Activated naive CD4-positive, alpha-beta T cell treated with anti-CD3 and anti-CD28 coated beads for 36 hours (primary cell): ENCODE measurements at places on chromosomes 3 and 15. TPM values are rescaled to one million over a fixed set of nuclear protein-coding genes. Genes with fewer than 3 reads are reported as not detected.

- no peak for DNase-seq
Measured at GRCh38 chr3:107899990-107900651, 190.7 kb downstream of the CD47 start.

DNA sequence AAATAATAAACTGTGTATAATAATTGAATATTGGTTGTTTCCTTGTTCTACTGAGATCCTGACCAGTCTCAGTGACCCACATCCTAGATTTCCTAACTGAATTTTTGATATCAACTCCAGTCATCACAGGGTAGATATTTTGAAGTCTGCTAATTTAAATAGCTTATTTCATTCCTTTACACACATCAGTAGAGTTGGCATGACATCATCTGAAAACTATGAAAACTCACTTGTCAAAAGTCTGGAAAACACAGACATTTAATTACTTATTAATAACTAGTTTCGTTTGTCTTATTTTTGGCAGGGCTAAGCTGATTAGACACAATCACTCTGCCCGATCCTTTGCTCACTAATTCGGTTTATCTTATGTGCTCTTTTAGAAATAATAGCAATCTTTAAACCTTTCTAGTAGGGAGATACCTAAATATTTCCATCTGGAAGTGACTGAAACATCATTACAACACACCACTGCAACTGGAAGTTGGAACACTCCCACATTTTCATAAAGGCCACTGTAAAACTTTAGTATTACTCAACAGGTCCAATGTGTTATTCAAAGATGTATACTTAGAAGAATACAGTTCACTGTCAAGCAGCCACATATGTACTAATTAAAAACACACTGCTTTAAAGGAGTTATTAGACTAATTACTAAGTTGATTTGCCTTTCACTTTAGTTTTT lies 198.4 kb upstream of the ZNF717 start:
- DNase-seq: no peak

DNA sequence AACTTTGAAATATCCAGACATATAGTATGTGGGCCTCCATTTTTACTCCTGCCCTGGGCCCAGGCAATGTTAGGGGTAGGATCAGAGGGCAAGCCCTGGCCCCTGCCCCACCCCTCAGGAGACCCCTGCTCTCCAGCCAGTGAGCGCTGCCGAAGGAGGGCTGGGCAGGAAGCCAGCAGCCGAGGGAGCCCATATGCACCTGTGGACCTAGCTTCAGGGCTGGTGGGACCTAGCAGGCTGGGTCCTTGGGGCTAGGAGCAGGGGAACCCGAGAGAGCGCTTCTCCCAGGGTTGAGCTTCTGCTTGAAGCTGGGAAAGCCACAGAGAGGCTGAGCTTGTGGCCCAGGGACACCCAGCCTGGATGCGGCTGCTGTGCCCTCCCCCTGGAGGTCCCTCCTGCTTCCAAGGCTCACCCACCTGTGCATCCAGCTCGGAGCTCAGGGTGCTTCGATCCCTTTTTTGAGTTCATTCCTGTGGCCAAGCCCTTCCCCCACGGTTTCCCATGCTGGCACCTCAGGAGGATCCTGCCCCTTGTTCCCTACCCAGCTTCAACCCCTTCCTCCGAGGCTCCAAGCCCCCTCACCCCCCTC lies 21.0 kb upstream of the CYP11A1 start:
- no peak for DNase-seq

GRCh38 chr3:129701161-129701560 lies 94.7 kb upstream of the PLXND1 start:
- no peak for DNase-seq

- DNase-seq: no peak
Measured at GRCh38 chr15:53710906-53711305, 48.6 kb downstream of the WDR72 start.

DNA sequence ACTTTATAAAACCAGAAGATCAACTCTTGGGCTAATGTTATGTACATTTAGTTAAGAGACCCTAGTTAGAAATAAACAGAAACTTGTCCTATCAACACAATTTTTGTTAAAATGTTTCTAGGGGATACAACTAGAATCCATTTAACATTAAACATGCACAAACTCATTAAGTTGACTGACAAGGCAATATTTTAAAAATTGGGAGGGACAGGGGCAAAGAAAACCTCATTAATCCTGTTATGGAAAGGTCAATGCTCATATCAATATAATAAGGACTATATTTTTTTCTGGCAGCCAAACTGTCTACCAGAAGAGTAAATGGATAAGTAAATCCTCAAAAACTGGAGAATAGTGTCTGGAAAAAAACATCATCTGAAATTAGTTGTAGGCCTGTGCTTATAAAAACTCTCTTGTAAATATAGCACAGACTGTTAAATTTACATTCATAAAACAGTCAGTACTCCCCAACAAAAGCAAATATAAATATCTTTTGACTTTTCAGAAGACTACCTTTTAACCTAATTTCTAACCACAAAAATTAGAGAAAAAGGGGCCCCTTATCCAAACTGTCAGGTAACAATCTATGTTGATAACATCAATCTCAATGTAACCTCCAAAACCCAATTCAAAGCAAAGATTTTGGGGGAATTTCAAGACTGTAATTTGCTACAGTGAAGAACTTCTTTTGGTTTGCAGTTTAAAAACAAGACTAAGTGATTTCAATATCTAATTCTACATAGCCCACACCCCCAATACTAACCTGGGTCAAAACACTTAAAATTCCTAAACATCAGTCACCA lies 4.2 kb downstream of the TRA2B start:
- no peak for DNase-seq

The OCA2 gene
- not detected for total RNA-seq

- DNase-seq: no peak
Measured at GRCh38 chr15:64763874-64764273, 11.5 kb downstream of the RBPMS2 start.

- DNase-seq: no peak
Measured at GRCh38 chr3:3578718-3579117, 220.5 kb upstream of the LRRN1 start.

- peak; percentile 78 for DNase-seq
Measured at GRCh38 chr3:150760431-150761200, 2.4 kb downstream of the SIAH2 start.

DNA sequence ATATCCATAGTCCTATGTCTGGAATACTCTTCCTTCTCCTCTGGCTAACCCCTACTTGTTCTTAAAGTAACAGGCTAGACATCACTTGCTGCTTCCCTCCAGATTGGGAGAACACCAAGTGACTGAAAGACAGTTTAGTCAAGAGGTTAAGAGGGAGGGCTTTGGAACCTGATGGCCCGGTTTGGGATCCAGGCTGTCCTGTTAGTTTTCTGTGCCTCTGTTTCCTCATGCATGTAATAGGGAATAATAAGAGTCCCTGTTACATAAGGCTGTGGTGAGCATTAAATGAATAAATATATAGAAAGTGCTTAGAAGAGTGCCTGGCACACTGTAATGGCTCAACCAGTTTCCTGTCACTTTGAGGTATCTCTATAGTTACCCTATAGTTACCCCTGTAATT lies 66.3 kb downstream of the TAMM41 start:
- no peak for DNase-seq

DNA sequence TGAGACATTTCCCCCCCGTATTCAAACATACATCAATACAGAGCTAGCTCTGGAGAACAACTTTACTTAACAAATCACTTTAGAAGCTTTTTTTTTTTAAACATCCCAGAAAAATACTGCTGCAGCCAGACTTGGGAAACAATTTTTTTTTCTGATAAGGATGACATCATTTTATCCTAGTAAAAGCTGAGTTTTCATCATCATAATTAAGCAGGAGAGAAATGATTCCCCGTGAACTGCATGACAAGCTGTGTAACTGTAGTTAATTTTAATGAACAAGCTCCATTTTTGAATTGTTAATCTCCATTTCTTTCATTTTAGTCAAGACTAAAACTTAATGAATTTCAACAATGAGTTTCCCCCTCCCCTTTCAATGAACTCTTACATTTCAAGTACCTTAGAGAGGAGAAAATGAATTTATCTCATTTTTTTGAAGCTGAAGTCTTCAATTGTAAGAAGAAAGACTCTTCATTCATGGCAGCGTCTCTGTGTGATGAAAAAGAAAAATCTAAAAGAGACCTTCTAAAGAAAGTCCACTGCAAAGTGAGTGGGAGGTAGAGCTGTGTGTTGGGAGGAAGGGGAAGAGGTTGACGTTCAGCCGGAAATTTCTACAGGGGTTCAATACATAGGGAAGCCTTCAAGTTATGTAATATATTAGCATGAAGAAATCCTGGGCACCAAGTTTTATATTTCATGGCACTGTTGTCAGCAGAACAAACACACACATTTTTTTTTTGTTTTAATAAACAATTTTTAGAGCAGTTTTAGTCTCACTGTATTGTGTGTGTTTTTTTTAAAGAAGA lies 31.7 kb downstream of the HES1 start:
- DNase-seq: no peak
